Pancreas (tissue), 10 donors: ENCODE measurements at places on chromosomes 13 and 19. TPM values are rescaled to one million over a fixed set of nuclear protein-coding genes. Genes with fewer than 3 reads are reported as not detected.

- no peak for DNase-seq
Measured at GRCh38 chr13:32042551-32042950, 11.0 kb downstream of the FRY start.

DNA sequence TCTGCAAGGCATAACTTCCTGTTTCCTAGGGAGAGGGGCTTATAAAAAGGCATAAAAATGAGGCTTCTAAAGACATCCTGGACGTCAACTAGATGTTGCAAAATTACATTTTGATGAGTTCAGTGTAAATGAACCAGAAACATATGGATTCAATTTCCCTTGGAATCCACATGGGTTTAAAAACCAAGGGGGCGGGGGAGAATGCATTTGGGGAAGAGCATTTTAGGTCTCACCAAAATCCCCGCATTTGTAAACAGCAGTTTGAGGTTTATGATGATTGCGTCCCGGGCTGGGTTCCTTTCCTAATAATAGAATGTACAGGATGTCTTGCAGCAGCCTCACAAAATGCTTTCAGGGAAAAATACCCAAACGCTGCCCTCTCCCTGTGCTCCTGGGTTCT is 407.8 kb downstream of the ZNF536 start:
- DNase-seq, result no peak

GRCh38 chr13:111549464-111549863 is 229.0 kb downstream of the TEX29 start:
- peak; percentile 70 for DNase-seq

GRCh38 chr13:51618626-51619025 is 34.4 kb downstream of the WDFY2 start:
- DNase-seq, result no peak

- no peak for DNase-seq
Measured at GRCh38 chr13:103287659-103288058, 221.4 kb upstream of the SLC10A2 start.

DNA sequence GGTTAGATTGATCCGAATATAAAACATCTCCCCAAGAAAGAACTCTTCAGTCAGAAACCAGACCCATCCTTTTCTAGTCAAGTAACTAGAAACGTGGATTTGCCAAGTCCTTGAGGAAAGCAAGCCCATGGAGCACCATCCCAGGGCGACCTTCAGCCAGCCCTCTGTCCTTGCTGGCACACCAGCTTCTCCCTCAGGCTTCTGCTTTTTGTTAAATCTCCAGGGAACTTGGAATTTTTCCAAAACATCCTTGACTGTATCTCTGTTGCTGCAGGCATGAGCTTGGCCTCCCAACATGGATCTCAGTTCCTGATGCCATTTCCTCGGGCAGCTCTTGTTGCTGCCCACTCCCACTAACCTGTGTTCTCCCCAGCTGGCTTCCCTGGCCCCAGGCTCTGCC is 27.1 kb upstream of the C1QTNF9 start:
- DNase-seq, result no peak

The GRIK5 gene
- total RNA-seq, result 3.5 TPM

The VSIG10L gene
- 0.35 TPM for total RNA-seq

The PCSK4 gene
- total RNA-seq, result 2.7 TPM

The TIMM44 gene
- 23.3 TPM for total RNA-seq
